ENCODE measurements at places on chromosomes 7 and 10.

DNA sequence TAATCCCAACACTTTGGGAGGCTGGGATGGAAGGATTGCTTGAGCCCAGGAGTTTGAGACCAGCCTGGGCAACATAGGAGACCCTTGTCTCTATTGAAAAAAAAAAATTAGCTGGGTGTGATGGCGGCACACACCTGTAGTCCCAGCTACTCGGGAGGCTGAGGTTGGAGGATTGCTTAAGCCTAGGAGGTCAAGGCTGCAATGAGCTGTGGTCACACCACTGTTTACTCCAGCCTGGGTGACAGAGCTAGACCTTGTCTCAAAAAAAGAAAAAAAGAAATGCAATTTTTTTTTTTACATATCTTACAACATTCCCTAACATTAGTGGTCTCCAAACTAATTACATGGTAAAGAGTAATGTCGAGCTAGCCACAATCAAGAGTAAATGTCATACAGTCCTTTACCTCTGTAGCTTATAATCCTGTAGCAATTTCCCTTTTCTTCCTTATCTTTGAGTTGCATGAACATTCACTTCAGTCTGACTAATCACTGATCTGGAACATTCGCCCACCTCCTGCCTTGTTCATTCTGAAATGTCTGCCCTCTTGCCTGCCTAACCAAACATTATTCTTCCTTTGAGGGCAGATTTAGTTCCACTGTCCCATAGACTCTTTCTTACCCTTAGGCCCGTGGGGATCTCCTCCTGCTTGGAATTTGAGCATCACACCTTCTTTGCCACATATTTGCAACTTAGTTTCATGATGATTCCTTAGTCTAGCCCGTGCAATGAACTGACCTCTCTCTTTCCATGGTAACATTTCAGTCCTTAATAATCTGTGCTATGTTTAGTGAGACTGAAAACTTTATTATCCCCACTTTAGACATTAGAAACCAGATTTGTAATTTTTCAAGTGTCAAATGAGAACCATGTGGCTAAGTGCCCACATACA, 4.8 kb upstream of the VCL start:
- DNase-seq = no peak

GRCh38 chr10:116260599-116260998, 12.4 kb downstream of the GFRA1 start:
- no peak for DNase-seq

DNA sequence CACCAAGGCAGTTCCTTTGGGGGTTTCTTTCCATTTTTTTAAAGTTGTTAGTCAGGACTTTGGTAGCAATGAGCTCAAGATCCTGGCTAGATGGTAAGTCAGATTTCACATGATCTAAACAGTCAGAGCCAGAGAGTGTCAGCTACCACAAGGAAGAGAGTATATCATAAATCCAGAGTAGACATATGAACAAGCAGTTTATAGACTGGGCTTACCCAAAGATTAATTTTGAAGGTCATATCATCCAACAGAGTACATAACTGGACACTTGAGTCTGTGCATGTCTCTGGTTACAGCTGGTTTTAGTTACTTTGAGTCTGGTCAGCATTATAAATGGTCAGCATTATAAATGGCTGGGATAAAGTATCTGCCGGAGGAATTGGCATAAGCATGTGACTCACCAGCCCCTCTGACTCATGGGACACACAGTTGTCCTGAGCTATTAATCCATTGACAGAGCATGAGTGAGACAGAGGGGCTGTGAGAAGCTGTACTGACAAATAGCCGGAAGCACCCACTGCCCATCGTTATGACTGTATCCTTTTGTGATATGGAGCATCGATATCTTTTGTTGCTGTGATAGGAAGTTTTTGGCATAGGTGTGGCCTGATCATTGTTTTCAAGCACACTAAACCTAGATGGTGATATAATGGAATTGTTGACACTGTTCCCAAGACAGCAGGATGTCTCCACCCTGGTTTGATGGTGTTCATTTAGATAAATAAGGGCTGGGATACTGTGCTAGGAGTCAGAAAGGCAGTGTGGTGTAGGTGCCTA, 19.3 kb downstream of the PPP1R3C start:
- peak; percentile 81 for DNase-seq

- no peak for DNase-seq
Measured at GRCh38 chr7:130444234-130444633, 3.4 kb upstream of the CEP41 start.

DNA sequence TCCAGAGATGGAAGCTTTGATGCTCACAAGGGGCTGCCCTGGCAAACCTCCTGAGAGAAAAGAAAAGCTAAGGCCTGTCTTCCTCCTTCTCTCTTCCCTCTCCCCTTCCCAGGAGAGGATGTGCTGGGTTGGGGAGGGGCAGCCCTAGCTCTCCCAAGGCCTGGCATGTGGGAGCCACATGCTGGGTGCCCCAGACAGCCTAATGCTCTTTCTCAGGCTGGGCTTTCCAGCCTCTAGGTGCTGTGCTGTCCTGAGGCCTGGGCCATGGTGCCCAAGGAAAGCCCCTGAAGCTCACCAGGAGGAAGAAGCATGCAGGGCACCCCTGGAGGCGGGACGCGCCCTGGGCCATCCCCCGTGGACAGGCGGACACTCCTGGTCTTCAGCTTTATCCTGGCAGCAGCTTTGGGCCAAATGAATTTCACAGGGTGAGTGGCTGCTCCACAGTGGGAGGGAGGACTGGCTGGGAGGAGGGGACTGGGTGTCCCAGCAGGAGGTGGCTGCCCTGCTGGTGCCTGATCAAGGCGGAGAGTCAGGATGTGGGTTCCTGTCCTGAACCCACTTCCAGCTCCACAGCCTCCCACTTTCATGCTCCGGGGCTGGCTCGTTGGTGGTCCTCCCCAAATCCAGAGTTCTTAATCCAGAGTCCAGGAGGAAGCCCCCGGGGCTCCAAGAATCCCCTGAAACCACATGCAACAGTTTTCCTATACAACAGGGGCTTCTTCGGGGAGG, 1.7 kb downstream of the CPA5 start:
- no peak for DNase-seq

DNA sequence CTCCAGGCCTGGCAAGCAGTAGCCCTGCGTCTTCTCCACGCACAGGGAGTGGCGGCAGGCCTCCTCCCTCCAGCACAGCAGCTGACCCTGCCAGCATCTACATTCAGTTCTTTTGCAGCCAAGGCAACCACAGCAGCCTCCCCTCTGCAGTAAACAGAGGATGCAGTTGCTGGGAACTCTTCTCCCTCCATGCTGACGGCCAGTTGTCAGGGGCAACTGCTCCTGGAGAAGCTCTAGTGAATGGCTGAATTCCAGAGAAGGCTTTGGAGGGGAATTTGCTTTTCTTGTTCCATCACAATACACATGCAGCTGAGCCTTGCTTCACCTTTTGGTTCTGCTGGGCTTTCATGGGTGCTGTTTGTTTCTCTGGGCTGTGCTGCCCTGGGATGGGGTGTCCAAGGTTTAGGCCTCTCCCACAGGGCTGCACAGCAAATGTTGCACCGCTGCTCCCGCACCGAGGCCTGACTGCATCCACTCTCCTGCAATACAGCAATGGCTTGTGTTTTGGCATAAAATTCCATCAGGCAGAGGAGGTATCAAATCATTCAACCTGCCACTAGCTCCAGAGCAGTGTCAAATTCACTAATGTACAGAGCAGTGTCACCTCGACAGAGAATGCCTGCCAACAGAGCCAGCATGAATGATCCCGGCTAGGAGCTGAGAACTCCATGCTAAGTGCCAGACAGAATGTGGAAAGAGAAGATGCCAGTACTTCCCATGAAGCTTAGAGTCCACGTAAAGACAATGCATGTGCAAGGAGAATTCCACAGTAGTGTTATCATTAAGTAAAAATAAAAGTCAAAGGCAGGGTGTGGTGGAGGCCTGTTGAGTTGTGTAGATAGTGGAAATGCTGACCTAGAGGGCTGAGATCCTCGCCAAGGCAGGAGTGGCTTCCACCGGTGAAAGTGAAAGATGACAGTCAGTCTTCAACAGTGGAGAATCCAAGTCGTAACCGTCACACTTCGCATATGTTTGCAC, 399.6 kb downstream of the DPP6 start:
- DNase-seq = no peak

DNA sequence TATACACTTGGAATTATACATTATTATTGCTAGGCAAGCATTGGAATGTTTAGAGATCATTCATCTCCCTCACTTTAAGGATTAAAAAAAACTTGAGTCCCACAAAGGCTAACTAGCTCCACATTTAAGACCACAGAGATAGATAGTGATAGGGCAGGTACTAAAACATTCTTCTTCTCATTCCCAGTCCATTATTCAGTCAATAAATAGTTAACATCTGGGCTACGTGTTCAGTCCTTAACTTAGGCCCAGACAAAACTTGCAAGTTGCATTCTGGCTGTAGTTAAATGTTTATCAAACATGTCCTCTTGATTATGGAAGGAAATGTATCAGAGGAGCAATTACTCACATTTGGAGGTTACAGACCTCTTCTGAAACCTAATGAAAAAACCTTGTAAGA, 2.4 kb downstream of the GNG11 start:
- no peak for DNase-seq
